ENCODE measurements at places on chromosomes 6 and 20.
A peak's percentile ranks its signal among the peaks of the same experiment; 100 is the strongest.

GRCh38 chr6:105432797-105433196 lies 29.9 kb upstream of the PREP start:
- DNase-seq = peak; percentile 94

DNA sequence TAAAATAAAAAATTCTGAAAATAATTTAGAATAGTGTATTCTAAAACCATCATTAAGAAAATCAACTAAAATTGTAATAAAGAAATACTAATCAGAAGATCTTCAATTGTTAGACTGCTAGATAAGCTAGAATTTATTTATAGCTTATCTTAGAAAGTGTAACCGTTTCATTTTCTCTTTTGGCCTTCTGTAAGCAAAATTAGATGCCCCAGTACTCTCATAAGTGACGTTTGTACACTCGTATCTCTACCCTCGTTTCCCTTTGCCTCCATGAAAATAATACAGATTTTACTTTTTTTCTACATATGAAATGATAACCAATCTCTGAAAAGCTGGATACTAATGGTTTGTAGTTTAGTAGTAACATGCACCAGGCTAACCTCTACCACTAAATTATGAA lies 19.8 kb downstream of the DSE start:
- DNase-seq = no peak

DNA sequence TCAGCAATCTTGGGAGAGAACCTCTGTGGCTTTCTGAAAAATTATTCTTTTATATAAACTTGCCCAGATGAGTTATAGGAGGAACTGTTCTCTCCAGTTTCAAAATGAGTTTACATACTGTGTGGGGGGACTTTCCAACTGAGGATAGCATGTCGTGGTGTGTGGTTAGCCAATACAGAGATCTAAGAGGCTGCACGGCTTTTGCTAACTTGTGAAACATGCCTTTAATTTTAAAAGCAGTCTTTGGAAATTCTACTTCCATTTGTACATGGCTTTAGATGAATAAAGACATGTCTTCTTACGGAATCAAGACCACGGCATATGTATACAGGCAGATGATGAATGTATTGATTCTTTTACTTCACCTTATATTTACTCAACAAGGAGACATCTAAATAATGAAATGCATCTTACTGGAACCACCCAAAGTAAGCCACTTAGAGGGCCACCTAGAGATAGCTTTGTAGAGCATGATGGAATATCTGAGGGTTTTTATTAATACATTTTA lies 39.8 kb downstream of the HIVEP1 start:
- DNase-seq = peak; percentile 34

- DNase-seq = no peak
Observed at GRCh38 chr6:166469426-166469961, 86.8 kb upstream of the MPC1 start.

All from AG10803 (cell line).